ENCODE measurements at places on chromosomes 13 and 19.

GRCh38 chr19:19426216-19426615 is 20.7 kb downstream of the GATAD2A start:
- no peak for DNase-seq
- no peaks in the 10 kb centered on the region for H3K27me3 ChIP-seq
- no peak overlapping the region for H3K27ac ChIP-seq

- H3K4me1 ChIP-seq = peaks cover 16% of the 10 kb centered on the region
- DNase-seq = no peak
Measured at GRCh38 chr19:55544776-55545439, 435 bp downstream of the SBK3 start.

GRCh38 chr19:39915848-39916215 is 18.6 kb downstream of the FCGBP start:
- no peak overlapping the region for H3K4me3 ChIP-seq
- no peaks in the 10 kb centered on the region for H3K36me3 ChIP-seq
- no peaks in the 10 kb centered on the region for H3K4me1 ChIP-seq
- no peak for DNase-seq
- no peak overlapping the region for H3K27ac ChIP-seq

- no peak overlapping the region for H3K4me3 ChIP-seq
- no peak for DNase-seq
- no peak overlapping the region for H3K27ac ChIP-seq
- H3K36me3 ChIP-seq = peaks cover 3% of the 10 kb centered on the region
- H3K4me1 ChIP-seq = no peaks in the 10 kb centered on the region
Measured at GRCh38 chr19:7979559-7979958, 25.9 kb downstream of the ELAVL1 start.

DNA sequence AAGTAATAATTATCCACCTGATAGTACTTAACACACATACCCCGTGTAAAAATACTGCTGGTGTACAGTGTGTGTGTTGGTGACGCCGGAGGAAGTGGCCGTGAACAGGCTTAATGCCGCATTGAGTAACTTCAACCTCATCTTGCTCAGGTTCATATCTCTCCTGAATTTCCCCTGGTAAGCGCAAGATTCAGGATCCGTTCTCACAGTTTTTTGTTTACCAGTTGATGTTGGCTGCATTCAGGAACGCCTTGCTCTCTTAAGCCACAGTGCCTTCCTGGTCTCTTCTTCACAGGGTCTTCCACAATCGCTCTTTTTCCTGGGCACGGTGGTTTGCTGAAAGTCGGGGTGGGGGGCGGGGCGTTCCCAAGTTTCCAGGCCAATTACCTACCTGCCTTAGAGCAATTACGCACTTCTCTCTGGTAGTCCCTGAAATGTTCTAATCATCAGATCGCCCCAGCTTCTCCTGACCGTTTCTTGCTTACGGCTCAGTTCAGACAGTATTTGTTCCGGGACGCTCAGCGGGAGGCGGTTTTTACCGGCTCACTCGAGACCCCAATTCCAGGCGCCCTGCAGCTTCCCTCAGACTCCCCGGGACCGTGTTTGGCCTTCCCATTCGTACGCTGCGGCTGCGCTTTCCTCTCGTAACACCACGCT is 706 bp upstream of the DNAJC3 start:
- peak overlapping the region; percentile 94 for H3K4me3 ChIP-seq
- H3K27me3 ChIP-seq = no peaks in the 10 kb centered on the region
- peak; percentile 47 for DNase-seq
- H3K36me3 ChIP-seq = no peaks in the 10 kb centered on the region
- H3K27ac ChIP-seq = peak overlapping the region; percentile 94

- H3K4me3 ChIP-seq = no peak overlapping the region
- DNase-seq = no peak
- no peak overlapping the region for H3K27ac ChIP-seq
- no peaks in the 10 kb centered on the region for H3K36me3 ChIP-seq
- no peaks in the 10 kb centered on the region for H3K4me1 ChIP-seq
- H3K27me3 ChIP-seq = no peaks in the 10 kb centered on the region
Measured at GRCh38 chr19:18062028-18062427, 24.7 kb downstream of the IL12RB1 start.

DNA sequence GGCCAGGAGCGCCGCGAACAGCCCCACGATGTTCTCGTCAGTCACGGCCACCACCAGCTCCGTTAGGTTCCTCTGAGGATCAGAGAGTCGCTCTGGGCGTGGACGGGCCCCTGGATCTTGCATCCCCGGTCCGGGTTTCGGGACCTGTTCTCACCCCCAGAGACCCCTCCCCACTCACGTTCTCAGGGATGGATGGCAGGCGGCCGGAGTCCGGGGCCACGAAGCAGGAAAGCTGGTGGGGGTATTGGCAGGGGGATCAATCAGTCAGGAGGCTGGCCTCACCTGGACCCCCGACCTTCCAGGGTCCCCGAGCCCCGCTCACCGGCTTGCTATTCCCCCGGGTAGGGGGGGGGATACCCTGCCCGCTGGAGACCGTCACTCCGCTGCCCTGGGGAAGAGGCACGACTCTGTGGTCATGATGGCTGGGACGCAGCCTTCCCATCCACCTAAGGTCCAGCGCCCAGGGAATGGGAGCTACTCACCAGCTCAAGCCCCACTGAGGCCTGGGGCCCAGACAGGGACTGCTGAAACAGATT is 4.6 kb downstream of the DENND1C start:
- H3K4me3 ChIP-seq = peak overlapping the region; percentile 33
- DNase-seq = no peak
- H3K27me3 ChIP-seq = peaks cover 6% of the 10 kb centered on the region

GRCh38 chr19:38975214-38975860 is at the start of gene FBXO17:
TSS of gene FBXO17 (minus strand) at chr19:38975742. CDS start at chr19:38950319, 25,423 bp downstream.
- H3K4me1 ChIP-seq = peaks cover 14% of the 10 kb centered on the region
- H3K36me3 ChIP-seq = no peaks in the 10 kb centered on the region
- H3K27me3 ChIP-seq = no peaks in the 10 kb centered on the region
- H3K27ac ChIP-seq = peak within 1 kb of the TSS; percentile 77
- peak within 1 kb of the TSS; percentile 69 for H3K4me3 ChIP-seq

DNA sequence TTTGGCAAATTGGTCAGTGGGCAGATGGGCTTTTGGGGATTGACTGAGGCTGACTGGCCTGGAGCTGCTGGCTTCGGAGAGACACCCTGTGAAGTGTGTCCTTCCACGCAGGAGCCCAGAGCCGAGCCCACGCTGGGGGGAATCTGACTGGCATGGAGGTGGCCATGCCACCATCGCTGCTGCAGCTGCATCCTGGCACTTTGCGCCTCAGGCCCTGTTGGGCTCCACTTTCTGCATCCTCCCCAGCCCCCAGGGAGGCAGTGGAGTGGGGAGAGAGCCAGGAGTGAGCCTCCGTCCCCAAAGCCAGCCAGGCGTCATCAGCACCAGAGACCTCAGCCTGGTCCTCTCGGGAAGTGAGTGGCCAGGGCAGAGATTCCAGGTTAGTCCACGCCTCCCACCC is 17.0 kb upstream of the NCCRP1 start:
- peaks cover 3% of the 10 kb centered on the region for H3K36me3 ChIP-seq
- H3K4me3 ChIP-seq = no peak overlapping the region
- no peaks in the 10 kb centered on the region for H3K27me3 ChIP-seq
- no peak overlapping the region for H3K27ac ChIP-seq
- H3K4me1 ChIP-seq = no peaks in the 10 kb centered on the region

DNA sequence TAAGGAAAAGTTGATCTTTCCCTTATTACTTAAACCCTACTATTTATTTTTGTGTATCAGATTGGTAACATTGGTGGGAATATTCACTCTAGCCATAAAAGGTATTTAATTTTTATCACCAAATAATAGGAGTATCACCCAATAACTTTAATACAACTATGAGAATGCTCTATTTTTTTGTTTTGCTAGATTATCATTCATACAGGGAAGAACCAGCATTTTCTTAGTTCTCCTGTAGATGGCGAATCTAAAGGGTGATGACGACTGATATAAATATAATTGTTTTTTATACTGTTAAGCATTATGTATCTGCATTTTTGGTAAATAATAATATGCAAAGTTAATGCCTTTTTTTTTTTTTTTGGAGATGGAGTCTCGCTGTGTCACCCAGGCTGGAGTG is 7.9 kb upstream of the FRY start:
- no peak overlapping the region for H3K4me3 ChIP-seq
- H3K4me1 ChIP-seq = no peaks in the 10 kb centered on the region
- H3K27me3 ChIP-seq = no peaks in the 10 kb centered on the region
- H3K27ac ChIP-seq = no peak overlapping the region
- no peaks in the 10 kb centered on the region for H3K36me3 ChIP-seq

GRCh38 chr13:69243366-69243765 is 864.3 kb upstream of the ATXN8OS start:
- H3K36me3 ChIP-seq = no peaks in the 10 kb centered on the region
- H3K4me1 ChIP-seq = no peaks in the 10 kb centered on the region
- DNase-seq = no peak
- H3K27me3 ChIP-seq = no peaks in the 10 kb centered on the region
- no peak overlapping the region for H3K27ac ChIP-seq
- no peak overlapping the region for H3K4me3 ChIP-seq

DNA sequence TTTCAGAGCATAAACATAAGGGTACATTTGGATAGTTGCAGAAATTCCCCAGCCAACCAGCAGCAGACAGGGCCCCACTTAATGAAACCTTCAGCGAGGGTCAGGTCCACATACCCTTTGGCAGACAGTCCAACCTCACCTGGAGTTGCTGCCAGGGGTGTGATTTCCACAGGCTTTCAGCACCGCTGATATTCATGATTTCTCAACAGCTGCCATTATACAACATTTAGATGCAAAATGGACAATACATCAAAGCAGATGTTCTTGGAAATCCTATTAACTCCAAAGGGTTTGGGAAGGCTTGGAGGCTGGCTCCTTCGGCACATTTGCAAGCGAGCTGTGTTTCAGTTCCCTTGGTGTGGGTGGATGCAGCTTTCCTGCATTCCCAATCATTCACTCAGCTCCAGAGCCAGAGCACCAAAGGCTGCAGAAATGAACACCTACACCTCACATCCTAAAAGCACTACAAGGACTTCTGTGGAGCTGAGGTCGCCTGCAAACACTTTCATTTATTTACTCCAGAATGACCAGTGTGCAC is 147.2 kb upstream of the VSTM2B start:
- H3K27ac ChIP-seq = no peak overlapping the region
- H3K4me3 ChIP-seq = no peak overlapping the region
- H3K4me1 ChIP-seq = no peaks in the 10 kb centered on the region
- DNase-seq = no peak

GRCh38 chr13:112695121-112695520 is 5.3 kb downstream of the ATP11A start:
- no peaks in the 10 kb centered on the region for H3K36me3 ChIP-seq
- DNase-seq = no peak
- peaks cover 6% of the 10 kb centered on the region for H3K4me1 ChIP-seq

DNA sequence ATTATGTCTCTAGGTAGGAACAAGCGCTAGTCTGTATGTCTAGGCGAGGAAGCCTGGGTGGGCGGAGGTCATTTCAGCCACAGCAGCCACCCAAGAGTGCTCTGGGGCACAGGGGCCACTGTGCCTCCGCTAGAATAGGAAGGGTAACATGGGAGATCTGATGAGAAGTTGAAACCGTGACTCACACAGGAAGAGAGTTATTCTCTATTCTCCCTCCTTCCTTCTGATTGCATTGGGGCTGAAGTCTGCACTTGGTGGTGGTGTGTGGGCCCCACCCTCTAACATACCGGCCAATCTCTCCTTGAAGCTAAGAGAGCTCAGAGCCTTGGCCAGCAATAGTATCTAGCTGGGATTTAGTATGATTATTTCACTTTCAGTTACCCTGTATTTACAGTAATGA is 20.3 kb upstream of the GGACT start:
- peak; percentile 30 for DNase-seq
- no peak overlapping the region for H3K27ac ChIP-seq
- H3K4me3 ChIP-seq = no peak overlapping the region
- no peaks in the 10 kb centered on the region for H3K27me3 ChIP-seq
- H3K4me1 ChIP-seq = peaks cover 9% of the 10 kb centered on the region

- no peak for DNase-seq
- peak overlapping the region; percentile 35 for H3K27ac ChIP-seq
- H3K27me3 ChIP-seq = no peaks in the 10 kb centered on the region
- no peak overlapping the region for H3K4me3 ChIP-seq
- H3K4me1 ChIP-seq = peaks cover 10% of the 10 kb centered on the region
- H3K36me3 ChIP-seq = no peaks in the 10 kb centered on the region
Measured at GRCh38 chr13:94169454-94170144, 309.9 kb downstream of the DCT start.

DNA sequence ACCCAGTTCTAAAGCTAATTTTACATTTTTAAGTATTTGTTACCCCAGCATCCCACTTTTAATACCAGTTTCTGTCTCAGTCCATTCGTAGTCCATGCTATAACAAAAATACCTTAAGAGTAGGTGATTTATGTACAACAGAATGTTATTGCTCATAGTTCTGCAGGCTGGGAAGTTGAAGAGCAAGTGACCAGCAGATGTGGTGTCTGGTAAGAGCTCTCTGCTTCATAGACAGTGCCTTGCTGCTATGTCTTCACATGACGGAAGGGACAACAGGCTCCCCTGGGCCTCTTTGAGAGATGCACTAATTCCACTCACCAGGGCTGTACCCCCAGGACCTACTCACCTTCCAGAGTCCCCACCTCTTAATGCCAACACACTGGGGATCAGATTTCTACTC is 96.6 kb downstream of the COL4A2 start:
- H3K4me3 ChIP-seq = no peak overlapping the region
- peak; percentile 75 for DNase-seq
- no peaks in the 10 kb centered on the region for H3K27me3 ChIP-seq
- peaks cover 81% of the 10 kb centered on the region for H3K4me1 ChIP-seq
- H3K27ac ChIP-seq = peak overlapping the region; percentile 85

- no peak overlapping the region for H3K4me3 ChIP-seq
Measured at GRCh38 chr13:44873461-44873860, 115.8 kb downstream of the NUFIP1 start.

- H3K4me1 ChIP-seq = no peaks in the 10 kb centered on the region
- peak; percentile 52 for DNase-seq
- H3K4me3 ChIP-seq = no peak overlapping the region
- H3K36me3 ChIP-seq = no peaks in the 10 kb centered on the region
- H3K27me3 ChIP-seq = no peaks in the 10 kb centered on the region
Measured at GRCh38 chr13:73532987-73533510, 474.2 kb downstream of the KLF5 start.
